Mesenchymal stem cell (in vitro differentiated cells and primary cell): ENCODE measurements at places on chromosomes 5 and 9.

DNA sequence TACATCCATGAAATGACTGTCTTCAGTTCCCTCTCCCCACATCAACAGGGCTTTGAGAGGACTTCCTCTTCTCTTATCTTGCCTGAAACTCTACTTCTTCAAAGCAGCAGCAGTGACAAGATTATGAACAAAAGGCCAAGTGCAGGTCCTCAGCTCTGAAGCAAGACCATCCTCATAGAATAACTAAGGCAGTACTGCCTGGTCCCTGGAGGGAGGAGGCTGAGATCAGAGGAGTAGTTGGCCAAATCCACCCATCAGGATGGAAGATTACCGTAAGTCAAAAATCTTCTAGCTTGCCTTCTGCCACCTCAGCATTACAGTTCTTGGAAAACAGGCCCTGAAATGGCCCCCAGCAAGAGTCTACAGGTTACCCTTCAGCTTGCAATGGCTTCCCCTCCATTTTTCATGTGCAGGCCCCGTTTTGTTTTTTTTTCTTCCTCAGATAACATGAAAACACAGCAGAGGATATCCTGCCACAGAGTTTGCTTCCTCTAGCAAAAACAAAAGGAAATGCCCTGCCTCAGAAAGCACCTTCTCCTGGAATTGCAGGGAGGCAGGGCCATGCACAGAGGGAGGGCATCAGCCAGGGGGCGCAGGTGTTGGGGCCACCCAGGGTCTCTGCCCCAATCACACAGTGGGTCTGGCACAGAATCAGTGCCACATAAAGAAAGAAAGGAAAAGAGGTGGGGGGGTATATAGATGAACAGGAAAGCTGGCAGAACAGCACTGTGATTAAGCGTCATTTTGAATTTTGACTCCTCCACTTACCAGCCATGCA is 40.0 kb downstream of the KLHL3 start:
- no peak for DNase-seq

DNA sequence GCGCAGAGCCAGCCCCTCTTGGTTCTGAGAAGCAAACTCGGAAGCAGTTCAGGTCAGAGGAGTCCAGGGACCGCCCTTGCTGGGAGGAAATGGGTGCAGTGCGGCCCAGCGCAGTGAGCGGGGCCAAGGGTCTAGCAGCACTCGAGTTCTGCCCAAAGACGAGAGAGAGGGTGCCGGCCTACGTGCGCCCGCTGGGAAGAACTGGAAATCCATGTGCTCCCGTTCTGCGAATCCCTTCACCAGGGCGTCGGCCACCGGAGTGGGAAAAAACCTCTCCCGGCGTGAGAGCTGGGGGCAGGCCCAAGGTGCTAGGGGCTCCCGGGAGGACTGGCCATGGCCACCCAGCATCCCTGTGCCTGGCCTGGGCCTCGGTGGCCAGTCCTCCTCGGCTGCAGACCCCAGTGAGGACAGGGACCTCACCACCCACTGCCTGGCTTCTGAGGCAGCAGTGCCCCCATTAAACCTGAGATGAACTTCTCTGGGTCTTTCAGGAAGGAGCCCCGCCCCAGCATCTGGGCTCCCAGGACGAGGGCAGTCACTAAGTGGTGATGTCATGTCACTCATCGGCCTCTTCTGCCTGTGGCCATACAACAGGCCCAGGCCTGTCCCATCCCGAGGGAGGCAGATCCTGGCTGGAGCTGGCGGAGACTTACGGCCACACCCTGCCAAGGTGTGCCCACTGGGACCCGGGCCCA is 10.6 kb downstream of the TMEM250 start:
- DNase-seq = no peak

- DNase-seq = peak; percentile 77
Measured at GRCh38 chr5:133244242-133244641, 192.4 kb downstream of the HSPA4 start.

GRCh38 chr5:106876665-106877194 is 794.0 kb downstream of the EFNA5 start:
- DNase-seq = no peak

DNA sequence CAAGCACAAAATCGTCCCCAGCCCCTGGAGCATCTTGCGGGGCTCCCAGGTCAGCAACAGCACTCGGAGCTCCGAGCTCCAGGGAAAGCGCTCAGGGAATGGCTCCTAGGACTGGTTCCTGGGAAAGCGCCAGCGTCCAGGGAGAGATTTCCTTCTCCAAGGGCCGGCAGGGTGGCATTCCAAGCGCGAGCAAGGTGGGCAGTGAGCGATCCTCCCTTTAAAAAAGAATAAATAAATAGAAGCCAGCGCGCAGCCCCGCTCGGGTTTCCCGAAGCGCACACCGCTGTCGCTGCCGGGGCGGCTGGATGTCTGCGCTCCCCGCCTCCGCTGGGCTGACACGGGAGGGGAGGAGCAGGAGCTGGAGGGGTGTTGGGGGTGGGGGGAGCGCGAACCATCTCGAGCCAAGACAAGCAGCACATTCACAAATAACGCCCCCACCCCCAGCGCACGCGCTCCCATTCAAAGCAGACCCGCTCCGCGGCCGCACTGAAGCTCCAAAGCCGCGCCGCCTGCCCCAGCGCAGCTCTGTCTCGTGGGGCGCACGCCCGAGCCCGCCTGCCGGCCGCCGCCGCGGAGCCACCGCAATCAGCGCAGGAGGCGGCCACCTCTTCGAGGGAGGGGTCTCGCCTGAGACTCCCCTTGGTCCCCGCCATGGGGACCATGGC is 327.4 kb downstream of the SH3GL2 start:
- no peak for DNase-seq

DNA sequence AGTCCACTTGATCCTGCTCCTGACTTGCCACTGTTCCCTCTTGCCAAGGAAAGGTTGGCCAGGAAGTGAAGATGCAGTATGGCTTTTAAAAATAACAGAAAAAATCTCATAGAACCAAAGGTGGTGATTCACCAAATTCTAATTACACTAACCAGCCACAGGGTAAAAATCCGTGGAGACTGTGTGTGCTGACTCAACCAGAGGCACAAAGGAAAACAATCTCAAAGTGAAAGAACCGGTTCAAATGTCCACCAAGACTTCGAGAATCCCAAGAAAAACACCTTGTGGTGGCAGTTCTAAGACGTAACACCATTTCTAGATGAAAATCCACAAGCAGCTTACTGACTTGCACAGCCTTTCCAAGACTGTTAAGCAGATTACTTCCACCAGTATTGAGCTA is 279.1 kb downstream of the TLE1 start:
- DNase-seq = peak; percentile 70
